Large intestine (tissue), 12 donors: ENCODE measurements at places on chromosomes 3 and 15.

GRCh38 chr3:13378155-13378554 lies 42.0 kb downstream of the NUP210 start:
- DNase-seq, result no peak

GRCh38 chr3:6321999-6322398 lies 538.9 kb upstream of the GRM7 start:
- DNase-seq, result no peak

GRCh38 chr3:67655364-67656121 lies 1.1 kb upstream of the SUCLG2 start:
- DNase-seq, result no peak

- DNase-seq, result no peak
Measured at GRCh38 chr3:144409319-144409718, 437.7 kb downstream of the DIPK2A start.

DNA sequence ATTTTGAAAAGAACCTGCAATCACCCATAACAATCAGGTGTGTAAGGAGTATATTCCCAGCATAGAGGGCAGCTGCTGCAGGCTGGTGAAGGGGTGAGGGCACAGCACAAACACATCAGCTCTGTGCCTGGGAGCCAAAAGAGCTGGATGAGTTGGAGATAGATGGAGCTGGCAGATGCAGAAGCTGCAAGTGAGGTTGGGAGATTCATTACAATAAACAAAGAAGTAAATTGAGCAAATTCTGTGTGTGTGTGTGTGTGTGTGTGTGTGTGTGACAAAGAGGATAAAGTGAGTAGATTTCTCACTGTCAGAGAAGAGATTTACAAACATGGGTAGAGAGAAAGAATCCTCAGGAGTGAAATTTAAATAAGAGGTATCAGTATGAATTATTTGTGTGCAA lies 994.7 kb downstream of the EPHA3 start:
- DNase-seq, result no peak

DNA sequence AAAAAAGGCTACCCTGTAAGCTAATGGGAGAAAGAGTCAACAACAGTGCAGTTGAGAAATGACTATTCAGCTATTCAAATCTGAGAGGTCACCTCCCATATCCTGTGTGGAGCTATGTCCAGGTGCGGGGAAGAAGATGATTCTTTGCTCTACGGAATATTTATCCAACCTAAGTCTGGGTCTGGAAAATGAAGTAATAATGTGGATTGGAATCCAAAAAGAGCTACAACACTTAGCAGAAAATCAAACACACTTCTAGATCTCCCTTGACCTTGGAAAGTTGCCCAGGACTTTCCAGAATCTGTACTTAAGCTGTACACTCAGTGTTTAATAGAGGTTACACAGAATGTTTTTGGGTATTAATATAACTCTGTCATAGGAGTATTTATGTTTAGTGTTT lies 251.9 kb downstream of the NAALADL2 start:
- DNase-seq, result no peak

GRCh38 chr3:113654851-113655250 lies 41.6 kb downstream of the USF3 start:
- DNase-seq, result peak; percentile 31

- DNase-seq, result no peak
Measured at GRCh38 chr3:125177746-125178145, 34.8 kb downstream of the SLC12A8 start.
